ENCODE measurements at places on chromosomes 7 and 10. TPM values are rescaled to one million over a fixed set of nuclear protein-coding genes. Genes with fewer than 3 reads are reported as not detected.

CHN2 gene
- 1.0 TPM for total RNA-seq

NAT16 gene
- total RNA-seq = not detected

CYP26C1 gene
- total RNA-seq = not detected

- no peak for DNase-seq
Measured at GRCh38 chr7:119964788-119965542, 308.0 kb upstream of the KCND2 start.

- DNase-seq = no peak
Measured at GRCh38 chr7:109984729-109985128, 1106.2 kb upstream of the LRRN3 start.

GRCh38 chr7:154287356-154287755, 235.2 kb downstream of the DPP6 start:
- no peak for DNase-seq

DNA sequence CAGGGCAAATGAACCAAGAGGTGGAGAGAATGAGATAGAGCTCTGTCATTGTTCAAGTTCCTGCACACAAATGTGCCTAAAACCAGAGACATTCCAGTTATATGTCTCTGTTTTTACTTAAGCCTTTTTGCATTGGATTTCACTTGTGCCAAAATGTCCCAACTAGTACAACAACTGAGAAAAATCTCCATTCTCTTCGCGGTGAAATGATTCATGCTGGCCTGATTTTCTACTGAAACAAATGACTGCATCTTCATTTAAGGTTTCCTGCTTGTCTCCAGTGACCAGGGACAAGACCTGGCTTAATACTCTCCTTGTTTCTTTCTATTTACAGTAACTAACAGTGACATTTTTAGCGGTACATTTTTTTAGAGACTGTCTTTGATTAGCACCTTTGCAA, 714.9 kb downstream of the KCNMA1 start:
- no peak for DNase-seq

All from lower leg skin (tissue), 4 donors.